ENCODE measurements at places on chromosomes 12 and 14.

DNA sequence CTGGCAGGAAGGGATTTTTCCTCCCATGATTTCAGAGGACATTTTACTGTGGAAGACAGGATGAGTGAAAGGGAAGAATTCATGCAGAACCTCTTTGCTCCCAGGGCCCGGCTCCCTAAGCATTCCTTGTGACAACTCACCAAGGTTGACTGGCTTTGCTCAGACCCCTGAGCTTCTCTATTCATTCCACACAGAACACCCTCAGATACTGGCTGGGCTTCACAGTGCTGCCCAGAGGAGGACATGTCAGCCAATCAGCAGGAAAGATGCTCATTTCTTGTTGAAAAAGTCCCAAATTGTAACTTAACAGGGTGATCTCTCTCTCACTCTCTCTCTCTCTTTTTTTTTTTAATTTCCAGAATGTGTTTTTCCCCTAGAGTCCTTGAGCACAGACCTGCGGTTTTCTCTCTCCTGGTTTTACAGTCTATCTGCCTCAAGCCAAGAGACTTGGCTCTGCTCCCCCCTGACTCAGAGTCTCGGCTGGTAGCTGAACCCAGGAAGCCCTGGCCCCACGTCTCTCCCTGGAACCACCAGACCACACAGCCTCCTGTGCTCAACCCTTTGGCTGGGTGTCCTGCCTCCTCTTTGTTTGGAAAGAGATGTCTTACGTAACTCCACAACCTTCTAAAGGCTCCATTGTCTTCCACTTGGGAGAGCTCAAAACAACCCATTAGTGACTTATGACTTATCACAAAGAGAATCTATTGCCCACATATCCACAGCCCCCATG is 43.9 kb downstream of the SSPN start:
- peak; percentile 78 for DNase-seq

DNA sequence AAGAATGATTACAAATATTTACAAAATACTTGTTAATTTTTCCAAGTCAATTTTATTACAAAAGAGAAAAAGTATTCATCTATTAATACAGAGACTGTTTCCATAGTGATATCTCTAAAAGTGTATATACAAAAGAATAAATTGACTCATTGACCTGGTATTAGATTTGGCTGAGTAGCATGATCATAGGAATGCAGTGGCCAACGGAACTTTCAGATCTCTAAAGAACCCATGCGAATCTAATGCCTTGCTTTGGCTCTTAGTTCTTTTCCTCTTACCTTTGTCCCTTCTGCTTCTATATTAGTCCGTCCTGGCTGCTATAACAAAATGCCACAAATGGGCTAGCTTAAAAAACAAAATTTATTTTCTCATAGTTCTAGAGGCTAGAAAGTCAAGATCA is 717.8 kb downstream of the TMTC2 start:
- no peak for DNase-seq

- DNase-seq = peak; percentile 83
Measured at GRCh38 chr14:93234798-93235197, 27.7 kb downstream of the UBR7 start.

DNA sequence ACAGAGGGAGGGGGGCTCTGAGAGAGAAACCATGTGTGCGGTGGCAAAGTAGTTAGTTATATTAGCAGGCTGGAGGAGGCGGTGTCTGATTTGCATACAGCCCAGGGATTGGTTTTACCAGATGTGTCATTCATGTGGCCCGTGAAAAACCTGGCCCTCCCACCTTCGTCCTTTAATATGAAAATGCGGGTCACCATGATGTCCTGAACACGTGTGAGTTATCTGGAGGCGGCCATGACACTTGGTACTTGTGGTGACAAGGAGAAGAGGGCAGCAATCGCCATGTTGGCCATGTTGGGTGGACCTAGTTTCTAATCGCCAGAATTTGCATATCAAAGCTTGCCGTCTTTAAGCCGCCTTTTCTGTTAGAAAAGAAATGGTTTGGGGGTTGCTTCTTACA is 108.8 kb downstream of the RAD51B start:
- DNase-seq = no peak

GRCh38 chr12:65811968-65812700 is 12.1 kb upstream of the HMGA2 start:
- no peak for DNase-seq

GRCh38 chr14:73237786-73238423 is 599 bp downstream of the PAPLN start:
- no peak for DNase-seq

GRCh38 chr14:52429451-52429850 is 115.3 kb downstream of the PTGER2 start:
- no peak for DNase-seq

DNA sequence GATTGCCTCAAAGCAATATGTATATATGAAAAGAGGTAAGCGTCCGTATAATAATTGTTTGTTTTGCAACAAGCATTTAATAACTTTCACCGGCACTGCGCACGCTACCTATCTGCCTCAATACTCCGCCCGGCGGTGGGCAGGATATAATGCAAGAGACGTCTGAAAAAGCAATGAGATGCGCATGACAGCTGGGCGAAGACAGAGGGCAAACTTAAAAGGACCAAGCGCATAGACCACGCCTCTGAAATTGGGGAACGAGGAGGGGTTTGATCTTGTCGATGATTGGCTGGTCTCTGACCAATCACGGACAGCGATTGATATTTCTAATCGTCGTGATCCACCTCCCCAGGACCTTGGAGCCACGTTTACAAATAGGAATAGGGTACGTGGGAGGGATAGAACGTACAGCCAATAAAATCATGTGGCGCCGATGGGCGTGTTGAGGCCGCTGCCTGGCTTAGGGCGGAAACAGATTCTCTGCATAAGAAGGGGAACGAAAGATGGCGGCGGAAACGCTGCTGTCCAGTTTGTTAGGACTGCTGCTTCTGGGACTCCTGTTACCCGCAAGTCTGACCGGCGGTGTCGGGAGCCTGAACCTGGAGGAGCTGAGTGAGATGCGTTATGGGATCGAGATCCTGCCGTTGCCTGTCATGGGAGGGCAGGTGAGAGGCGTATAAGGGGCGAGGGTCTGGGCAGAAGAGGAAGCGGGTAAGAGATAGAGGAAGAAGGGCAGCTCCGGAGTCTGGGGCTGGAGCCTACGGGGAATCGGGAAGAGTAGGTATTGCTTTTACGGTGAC is at the start of gene OS9:
OS9 (plus strand) TSS at position 474 of the 800 bp plus-strand sequence; CDS start at position 504, 30 bp downstream.
- DNase-seq = peak; percentile 99

- peak; percentile 61 for DNase-seq
Measured at GRCh38 chr12:27521066-27521465, 2.9 kb upstream of the PPFIBP1 start.

DNA sequence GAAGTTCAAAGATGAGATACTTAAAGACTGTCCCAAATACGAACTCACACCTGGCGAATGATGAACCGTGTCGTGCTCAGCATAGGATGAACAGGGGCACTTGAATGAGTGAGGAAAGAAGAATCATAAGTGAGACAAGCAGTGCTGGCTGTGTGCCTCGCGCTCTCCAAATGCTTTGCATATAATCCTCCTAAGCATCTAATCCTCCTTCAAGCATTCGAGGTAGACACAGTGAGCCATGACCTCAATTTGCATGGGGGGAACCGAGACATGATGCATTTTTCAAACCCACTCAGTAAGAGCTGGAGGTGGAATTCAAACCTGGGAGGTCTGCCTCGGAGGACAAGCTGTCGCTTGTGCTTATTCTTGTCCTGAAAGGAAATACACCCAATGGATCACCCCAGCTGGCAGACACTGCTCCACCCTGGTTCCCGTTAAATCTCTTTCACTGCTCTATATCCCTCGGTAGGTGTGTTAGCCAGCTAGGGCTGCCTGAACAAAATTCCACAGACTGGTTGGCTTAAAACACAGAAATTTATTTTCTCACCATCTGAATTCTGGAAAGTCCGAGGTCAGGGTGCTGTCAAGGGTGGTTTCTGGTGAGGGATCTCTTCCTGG is 274.0 kb downstream of the SLC15A4 start:
- no peak for DNase-seq

- no peak for DNase-seq
Measured at GRCh38 chr12:34289431-34290380, 267.4 kb downstream of the ALG10 start.

DNA sequence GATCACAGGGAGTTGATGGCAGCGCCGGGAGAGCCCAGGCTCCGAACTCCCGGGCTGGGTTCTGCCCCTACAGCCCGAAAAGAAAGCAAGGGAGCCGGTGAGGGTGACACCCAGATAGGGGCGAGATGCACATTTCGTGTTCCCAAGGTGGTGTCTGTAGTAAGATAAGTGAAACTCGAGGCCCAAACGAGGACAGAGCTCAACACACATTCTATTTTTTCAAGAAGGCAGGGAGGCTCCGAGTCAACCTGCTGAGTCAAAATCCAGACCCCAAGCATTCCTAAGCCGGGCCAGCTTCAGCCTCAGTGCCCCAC is 24.2 kb upstream of the YY1 start:
- no peak for DNase-seq

DNA sequence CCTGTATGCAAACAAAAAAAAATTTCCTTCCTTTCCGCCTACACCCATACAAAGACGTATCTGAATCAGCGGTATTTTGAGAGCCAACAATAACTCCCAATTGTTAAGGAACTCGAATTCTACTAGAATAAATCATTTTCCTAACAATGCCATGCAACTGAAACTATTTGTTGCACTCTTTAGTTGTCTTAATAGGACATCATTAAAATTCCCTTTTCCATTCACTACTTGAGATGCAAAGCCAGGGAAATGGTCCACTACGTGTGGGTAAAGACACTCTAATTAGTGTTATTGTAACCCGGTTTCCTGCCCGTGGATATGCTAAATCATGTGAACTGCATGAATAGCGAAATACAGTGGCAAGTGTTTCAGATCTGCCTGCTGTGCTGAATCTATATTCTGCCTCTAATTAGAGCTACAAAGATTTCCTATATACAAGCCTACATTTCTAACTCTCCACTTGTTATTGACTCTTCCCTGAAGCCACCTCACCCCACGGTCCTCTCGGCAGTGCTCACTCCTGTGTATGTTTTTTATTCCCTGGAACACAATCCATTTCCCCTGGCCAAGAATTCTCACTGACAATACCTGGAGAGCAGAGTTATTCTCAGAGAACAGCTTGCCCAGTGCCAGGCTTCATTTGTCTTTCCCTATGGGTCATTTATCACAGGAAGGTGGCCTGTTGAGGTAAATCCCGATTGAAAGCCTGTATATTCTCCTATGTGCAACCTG is 168.3 kb downstream of the PAWR start:
- DNase-seq = no peak

DNA sequence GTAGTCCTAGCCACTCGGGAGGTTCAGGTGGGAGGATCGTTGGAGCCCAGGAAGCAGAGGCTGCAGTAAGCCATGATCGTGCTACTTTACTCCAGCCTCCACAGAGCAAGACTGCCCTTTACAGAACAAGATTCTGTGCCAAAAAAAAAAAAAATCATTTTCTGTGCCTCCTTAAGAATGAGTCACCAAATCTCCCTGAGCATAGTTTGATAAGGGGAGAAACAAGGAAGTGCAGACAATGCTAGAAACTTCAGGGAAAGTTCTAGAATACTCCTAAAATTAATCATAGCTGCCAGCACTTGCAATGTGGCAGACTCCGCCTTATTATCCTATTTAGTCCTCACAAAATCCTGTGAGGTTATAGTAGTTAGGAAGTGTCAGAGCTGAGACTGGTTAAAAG is 74.5 kb downstream of the KCNK10 start:
- DNase-seq = no peak

DNA sequence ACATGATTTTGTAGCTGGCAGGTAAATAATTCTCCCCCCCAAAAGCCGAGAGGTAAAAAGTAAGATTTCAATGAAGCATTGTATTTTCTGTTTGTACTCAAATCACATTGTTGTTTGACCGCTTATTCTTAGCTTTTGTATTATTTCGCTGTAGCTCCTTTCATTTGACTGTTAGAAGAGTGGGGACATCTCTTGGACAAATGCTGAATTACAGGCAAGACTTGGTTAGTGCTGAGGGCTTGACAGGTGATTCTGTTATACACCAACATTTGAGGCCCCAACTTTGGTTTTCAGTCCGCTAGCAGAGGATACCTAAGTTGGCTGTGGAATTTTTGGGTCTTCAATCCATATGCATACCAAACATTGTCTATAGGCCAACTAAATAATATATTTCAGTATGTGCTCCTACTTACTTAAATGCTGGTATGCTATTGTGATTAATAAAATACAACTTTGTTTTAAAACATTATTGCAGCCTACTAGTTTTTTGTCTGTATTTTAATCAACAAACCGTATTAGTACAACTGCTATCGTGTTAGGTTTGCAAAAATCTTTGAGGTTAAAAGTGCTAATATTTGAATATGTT is 102.2 kb downstream of the ERC1 start:
- DNase-seq = peak; percentile 29

GRCh38 chr12:39780913-39781446 is 161.4 kb upstream of the ABCD2 start:
- DNase-seq = no peak

- DNase-seq = no peak
Measured at GRCh38 chr12:97616946-97617345, 154.3 kb downstream of the RMST start.

- no peak for DNase-seq
Measured at GRCh38 chr12:39368891-39369290, 74.0 kb downstream of the KIF21A start.

GRCh38 chr12:11941606-11942337 is 129.0 kb upstream of the BCL2L14 start:
- peak; percentile 74 for DNase-seq

DNA sequence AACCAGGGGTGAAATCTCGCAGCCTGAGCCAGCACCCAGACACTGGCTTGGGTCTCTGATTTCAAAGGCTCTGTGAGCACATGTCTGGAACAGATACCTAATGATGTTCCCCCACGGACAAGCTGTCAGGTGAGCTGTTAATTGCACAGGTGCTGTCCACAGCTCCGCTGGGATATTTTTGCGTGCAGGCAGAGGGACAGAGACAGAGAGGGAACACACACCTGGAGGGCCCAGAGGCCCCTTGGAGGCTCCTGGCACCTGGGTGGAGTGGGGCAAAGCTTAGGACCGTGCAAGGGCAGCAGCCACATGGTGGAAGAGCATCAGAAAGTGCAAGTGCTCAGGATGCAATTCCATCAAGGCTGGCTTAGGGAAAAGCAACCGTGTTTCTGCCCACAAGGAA is 57.3 kb downstream of the ARL6IP4 start:
- no peak for DNase-seq
